ENCODE measurements at places on chromosomes 2 and 18. TPM values are rescaled to one million over a fixed set of nuclear protein-coding genes. Genes with fewer than 3 reads are reported as not detected.

GRCh38 chr2:119483395-119483753 lies 40.9 kb downstream of the SCTR start:
- no peak for DNase-seq

The CABYR gene
- not detected for total RNA-seq

DNA sequence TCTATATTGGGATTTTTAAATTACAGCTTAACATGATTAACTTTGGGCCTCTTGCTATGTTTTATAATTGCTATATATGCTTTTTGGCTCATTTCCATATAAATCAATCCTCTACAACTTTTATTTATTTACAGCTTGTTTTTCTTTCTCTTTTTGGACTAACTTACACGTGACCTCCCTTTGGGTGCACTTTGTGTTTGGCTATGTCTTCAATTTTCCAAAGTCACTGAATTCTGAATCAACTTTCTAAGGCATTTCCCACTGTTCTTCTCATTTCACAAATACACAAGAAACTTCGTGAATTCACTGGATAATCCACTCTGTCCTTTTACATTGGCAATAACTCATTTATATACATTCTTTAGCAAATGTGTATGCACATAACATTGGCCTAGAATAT lies 5.4 kb upstream of the CPS1 start:
- DNase-seq = no peak

The SMCHD1 gene
- total RNA-seq = 19.0 TPM

- peak; percentile 57 for DNase-seq
Measured at GRCh38 chr18:79944126-79944731, 7.2 kb downstream of the SLC66A2 start.

DNA sequence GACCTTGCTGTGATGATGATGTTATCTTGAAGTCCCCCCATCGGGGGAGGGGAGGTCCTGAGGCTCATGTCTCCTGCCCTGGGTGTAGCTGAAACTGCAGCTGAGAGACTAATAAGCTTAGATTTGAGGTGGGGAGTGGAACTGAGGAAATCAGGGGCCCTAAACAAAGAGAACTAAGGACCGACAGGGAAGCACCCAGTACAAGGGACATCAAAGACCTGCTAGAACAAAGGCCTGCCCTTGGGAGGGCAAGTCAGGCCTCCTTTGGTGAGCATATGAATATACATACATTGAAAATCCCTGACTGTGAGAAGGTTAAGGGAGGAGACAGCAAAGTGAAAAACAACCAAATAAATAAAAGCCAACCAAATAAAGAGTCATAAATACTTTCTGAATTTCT lies 1132.5 kb upstream of the CELF4 start:
- no peak for DNase-seq

The LONRF2 gene
- 1.4 TPM for total RNA-seq

The SCYGR5 gene
- not detected for total RNA-seq
